NCI-H1436 (cell line): ENCODE measurements at places on chromosomes 3 and 15.

GRCh38 chr15:83904107-83905040 is 250.5 kb downstream of the ADAMTSL3 start:
- DNase-seq, result no peak

GRCh38 chr3:120396469-120396868 is 47.3 kb upstream of the LRRC58 start:
- no peak for DNase-seq

GRCh38 chr15:86201313-86202008 is 121.8 kb downstream of the AGBL1 start:
- no peak for DNase-seq

- DNase-seq, result no peak
Measured at GRCh38 chr3:184662187-184662586, 49.7 kb downstream of the MAGEF1 start.

GRCh38 chr15:80584561-80584964 is 110.5 kb upstream of the ABHD17C start:
- DNase-seq, result no peak

- no peak for DNase-seq
Measured at GRCh38 chr3:139140553-139140952, 95.9 kb upstream of the PRR23C start.

DNA sequence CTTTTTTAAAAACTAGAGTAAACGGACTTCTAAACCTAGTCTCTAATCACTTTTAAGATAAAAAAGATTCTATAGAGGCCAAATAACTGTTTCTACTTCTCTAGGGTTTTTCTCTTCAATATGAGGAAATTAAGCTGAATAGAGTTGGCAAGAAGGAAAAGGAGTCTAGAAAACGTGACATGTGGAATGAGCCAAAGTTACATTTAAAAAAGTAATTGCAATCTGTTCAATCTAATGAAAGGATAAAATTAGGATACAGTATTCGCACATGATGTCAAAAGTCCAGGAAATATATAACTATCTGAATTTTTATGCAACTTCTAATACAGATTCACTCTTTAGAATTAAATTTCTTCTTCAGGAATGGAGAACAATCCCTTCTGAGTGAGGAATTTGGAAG is 300.1 kb downstream of the ULK4 start:
- no peak for DNase-seq

DNA sequence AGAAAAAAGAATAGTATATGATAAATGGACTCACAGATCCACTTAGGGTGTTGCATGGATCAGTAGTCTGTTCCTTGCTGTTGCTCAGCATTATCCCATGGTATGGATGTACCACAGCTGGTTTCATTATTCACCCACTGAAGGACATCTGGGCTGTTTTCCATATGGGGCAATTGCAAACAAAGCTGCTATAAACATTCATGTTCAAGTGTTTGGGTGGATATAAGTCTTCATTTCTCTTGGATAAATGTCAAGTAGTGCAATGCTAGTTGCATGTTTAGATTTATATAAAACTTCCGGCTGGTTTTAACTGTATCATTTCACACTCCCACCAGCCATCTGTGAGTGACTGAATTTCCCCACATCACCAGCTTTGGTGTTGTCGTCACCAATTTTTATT is 137.7 kb downstream of the ASB7 start:
- no peak for DNase-seq

GRCh38 chr3:52019352-52020080 is 23.8 kb upstream of the RPL29 start:
- no peak for DNase-seq

GRCh38 chr3:126267169-126267975 is 87.0 kb upstream of the ALDH1L1 start:
- DNase-seq, result no peak

- DNase-seq, result no peak
Measured at GRCh38 chr3:28826840-28827239, 454.0 kb upstream of the RBMS3 start.

GRCh38 chr3:58292866-58293265 is 13.2 kb upstream of the RPP14 start:
- DNase-seq, result no peak

- no peak for DNase-seq
Measured at GRCh38 chr3:56370991-56371775, 97.1 kb downstream of the ERC2 start.

DNA sequence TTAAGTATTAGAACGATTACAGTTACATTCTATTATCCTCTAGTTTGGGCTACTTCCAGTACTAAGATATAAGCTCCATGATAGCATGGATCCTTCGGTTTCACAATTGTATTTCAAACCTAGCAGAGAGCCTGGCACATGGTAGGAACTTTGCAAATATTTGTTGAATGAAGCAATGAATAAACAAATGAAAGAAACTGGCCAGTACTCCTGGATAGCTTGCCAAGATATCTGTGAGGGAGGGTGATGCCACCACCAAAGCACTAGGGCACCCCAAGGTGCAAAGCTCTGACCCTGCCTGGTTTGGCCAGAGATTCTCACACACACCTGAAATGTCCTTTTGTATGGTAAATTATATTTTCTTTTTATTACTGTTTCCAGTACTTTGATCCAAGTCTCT is 44.3 kb upstream of the PLAAT1 start:
- DNase-seq, result no peak

DNA sequence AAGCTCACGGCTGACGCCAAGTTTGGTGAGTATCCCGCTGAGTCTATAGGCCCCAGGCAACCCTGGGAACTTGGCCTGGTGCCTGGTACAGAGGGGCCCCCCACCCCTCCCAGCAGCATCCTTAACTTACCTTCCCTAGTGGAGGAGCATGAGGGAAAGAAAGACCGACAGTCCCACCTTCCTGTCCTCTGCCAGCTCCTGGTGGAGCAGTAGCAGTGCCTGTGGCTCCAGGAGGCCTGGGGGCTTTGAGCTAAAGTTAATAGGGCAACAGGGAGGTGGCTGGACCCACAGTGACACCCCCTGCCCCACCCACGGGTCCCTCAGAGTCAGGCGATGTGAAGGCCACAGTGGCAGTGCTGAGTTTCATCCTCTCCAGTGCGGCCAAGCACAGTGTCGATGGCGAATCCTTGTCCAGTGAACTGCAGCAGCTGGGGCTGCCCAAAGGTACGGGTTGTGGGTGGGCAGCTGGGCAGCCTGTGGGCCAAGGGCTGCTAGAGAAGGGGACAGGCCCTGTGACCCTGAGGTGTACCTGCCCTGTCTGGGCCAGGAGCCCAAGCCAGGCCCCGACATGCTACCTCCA is 2.9 kb downstream of the COMMD4 start:
- DNase-seq, result no peak

DNA sequence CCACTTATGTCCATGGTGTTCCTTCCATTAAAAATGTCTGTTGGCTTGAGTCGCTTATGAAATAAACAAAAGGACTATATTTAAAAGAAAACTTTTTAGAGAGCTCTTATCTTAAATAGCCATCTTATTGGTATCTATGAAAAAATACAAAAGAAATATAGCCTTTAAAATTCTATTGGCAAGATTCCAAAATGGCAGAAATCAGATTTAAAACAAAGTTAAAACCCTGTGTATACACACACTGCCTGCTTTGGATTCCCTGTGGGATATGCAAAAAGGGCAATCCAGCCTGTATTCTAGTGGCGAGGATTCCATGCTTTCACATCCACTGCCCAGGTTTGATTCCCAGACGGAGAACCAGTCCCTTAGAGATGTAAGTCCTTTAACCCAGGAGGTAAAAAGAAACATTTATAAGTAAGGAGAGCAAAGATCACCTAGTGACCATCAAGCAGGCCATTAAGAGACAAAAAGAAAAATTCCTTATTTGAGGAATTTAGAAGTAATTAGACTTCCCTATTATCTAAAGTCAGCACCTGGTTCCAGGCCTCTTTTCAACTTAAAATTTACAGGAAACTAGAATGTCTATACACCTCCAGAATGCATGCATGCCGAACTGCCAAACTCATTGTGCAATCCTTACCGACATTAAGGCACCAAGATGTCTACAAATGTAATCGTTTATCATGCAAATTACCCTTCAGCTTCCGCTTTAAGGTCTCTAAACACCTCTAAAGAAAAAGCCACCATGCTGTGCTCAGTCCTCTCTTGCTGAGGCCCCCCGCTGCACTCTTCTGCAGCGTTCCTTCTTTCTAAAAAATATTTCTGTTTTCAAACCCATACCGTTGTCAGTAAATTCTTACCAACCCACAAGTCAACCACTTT is 69.6 kb upstream of the STRIT1 start:
- DNase-seq, result no peak
